Islet precursor cell (in vitro differentiated cells): ENCODE measurements at places on chromosomes 1 and 21.

DNA sequence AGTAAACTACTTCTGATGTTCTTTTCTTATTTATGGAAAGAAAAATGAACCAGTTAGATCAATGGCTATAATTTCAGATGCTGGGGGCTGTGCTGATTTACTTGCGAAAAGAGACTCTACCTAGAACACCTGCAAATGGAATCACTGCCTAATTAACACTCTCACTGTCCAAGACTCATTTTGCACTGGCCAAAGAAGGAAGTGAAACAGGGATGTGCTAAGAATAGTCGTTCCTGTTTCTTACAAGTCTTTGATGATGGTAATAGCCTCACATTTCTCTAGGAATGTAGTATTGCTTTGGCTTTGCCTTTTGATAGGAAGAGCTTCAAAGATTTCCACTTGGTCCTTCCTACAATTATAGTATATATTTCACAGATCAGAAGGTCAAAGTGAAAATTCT is 12.7 kb upstream of the TSNAX start:
- DNase-seq: no peak

DNA sequence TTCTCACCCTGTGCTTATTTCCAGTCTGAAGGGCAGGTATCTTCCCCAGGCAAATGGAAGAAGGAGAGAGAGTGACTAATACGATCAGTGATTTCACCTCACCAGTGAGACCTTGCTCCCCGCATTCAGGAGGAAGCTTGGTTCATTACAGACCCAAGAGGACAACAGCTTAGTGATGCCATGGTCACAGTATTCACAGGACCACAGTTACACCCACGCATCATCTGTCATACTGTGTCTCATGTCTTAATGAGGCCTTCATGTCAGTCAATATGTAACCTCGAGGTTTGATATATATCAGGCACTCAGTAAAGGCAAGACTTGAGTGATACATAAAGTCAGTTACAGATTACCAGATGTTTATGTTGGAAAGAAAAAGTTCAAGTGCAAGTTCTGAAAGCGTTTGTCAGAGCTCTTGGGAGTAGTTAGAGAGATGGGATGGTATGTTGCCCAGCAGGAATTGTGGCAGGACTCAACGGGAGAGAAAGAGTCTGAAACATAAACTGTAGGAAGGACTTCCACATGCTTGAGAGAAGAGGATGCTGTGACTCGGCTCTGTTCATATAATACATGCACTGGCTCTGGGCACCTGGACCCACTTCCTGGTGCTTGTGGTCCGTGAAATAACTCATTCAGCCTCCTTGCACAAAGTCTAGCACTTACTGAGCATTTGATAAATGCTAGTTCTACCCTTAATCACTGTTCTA is 33.3 kb downstream of the GNPAT start:
- no peak for DNase-seq

- no peak for DNase-seq
These were observed 7.2 kb downstream of the RO60 start for GRCh38 chr1:193066606-193067005.

GRCh38 chr1:47235806-47236205 is 3.8 kb upstream of the TAL1 start:
- DNase-seq: no peak

DNA sequence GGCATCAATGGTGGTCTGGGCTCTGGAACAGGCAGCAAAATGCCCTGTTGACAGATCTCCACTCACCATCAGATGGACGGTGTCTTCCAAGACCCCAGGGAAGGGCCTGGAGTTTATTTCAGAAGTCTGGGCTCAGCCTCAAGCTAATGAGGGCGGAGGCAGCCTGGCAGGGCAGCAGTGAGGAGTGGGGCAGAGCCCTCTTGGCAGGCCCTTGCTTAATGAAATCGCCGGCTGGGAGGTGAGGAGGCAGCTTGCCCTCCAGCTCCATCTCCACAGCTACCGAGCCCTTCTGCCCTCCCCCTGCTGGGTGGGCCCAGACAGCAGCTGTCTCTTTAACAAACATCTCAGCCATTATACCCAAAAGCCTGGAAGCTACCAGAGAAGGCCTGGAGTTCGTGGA is 22.0 kb upstream of the GRIK3 start:
- DNase-seq: no peak

- DNase-seq: no peak
These were observed 1.5 kb upstream of the PRDX6 start for GRCh38 chr1:173475564-173476196.

DNA sequence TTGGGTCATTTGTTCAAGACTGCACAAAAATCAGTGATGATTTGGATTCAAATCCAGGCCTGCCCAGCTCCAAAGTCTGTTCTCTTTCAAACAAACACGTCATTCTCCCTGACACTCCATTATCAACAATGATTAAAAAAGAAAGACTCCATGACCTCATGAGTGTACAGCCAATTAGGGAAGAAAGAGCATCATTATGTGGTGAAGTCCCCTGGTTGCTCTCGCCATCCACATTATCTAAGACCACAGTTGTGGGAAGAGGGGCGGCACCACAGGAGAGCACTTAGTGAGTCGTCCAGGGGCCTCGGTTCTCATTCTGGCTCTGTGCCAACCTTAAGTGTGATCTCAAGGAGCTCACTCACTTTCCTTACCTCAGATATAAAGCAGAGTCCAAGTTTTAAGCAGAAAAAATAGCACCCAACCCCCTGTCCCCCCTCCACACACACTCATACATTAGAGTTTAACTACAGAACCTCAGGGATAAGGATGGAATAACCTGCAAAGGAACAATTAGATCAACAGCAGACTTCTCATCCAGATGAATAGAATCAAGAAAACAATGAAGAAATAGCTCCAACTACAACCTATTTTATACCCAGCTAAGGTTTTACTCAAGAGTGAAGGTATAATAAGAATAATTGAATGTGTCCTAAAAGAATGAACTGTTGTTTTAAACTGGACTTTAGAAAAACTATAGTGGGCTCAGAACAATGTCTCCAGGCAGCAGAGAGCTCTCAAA is 47.8 kb downstream of the COL6A1 start:
- peak; percentile 75 for DNase-seq

DNA sequence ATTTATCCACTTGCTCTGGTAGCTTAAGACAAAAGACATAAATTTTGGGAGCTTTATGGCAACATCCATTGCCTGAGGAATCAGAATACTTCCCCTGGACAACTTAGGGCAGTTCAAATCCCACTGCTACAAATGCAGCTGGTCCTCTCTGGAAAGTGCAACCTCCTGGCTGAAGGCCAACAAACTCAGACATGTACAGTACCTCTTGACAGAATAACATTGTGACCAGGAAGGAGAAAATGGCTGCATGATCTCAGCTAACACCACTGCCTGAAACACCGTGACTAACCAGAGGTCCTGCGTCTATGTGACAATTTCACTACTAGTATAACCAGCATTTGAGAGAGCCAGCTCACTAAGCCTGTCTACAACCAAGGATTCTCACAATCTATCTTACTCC is 218.9 kb downstream of the CRB1 start:
- DNase-seq: no peak

- DNase-seq: peak; percentile 48
These were observed 56.7 kb upstream of the ETV3 start for GRCh38 chr1:157194731-157195520.

- DNase-seq: no peak
These were observed 12.7 kb upstream of the B3GALNT2 start for GRCh38 chr1:235516862-235517446.

GRCh38 chr1:97603218-97603617 is 317.6 kb downstream of the DPYD start:
- DNase-seq: no peak

GRCh38 chr21:25656412-25656811 is 17.4 kb downstream of the JAM2 start:
- no peak for DNase-seq

GRCh38 chr1:162649583-162649982 is 17.3 kb downstream of the DDR2 start:
- no peak for DNase-seq

GRCh38 chr1:5939271-5940170 is 52.7 kb downstream of the NPHP4 start:
- no peak for DNase-seq

DNA sequence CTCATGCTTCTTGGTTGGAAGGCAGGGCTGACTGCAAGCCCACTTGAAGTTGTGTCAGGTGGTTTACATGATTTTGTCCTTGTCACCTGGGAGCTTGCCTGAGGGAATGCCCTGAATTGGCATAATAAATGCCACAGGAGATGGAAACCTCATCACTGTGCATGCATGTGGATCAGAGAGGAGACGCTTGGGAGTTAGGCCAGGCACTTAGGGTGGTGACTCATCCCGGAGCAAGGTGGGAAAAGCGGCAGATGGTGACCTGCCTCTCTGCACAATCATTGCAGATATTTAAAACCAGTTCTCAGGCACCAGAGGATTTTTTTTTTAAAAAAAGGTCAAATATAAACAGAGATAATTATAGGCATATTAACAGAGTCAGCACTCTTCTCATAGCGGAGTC is 202.2 kb upstream of the KIAA0040 start:
- DNase-seq: peak; percentile 62

DNA sequence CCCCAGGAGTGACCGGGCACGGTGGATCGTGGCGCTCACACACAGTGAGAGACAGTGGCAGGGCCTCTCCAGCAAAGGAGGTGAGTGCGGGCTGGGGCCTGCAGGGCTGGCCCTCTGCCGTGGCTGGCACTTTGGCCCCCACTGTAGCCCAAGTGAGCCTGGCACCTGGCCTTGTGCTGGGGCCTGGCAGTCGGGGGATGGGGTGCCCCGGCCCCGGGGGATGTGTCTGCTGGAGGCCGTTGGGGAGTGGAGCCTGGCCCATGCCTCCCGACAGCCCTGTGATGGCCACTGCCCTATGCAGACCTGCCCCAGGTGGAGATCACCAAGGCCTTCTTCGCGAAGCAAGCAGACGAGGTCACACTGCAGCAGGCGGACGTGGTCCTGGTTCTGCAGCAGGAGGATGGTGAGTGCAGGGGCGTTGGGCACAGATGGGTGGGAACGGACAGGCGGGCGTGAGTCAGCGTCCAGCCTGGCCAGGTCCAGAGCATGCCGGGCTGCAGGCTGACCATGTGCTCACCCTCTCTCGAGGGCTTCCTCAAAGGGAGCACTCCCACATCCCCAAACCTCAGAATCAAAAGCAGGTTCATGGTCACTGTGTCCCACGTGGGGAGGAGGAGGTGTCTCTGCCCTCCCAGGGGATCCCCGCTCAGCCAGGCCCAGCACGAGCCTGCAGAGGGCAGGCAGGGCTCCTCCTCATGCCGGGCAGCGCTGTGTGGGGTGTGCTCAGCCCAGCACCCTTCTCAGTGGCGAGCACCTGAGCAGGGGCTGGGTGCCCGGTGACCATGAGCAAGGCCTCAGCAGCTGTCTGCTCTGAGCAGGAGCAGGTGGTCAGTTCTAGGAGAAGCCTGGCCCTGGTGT is 25.3 kb downstream of the ARHGEF16 start:
- DNase-seq: no peak

DNA sequence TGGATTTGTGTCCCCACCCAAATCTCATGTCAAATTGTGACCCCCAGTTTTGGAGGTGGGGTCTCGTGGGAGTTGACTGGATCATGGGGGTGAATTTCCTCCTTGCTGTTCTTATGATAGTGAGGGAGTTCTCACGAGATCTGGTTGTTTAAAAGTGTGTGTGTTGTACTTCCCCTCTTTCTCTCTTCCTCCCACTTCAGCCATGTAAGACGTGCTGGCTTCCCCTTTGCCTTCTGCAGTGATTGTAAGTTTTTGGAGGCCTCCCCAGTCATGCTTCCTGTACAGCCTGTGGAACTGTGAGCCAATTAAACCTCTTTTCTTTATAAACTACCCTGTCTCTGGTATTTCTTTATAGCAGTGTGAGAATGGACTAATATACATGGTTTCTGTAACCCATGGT is 64.6 kb downstream of the RHOU start:
- DNase-seq: no peak
